ENCODE measurements at places on chromosomes 1 and 21.

- no peak for ATAC-seq
Observed at GRCh38 chr21:44941567-44941966, 1.7 kb downstream of the SLX9 start.

GRCh38 chr21:33968080-33968994 lies 52.7 kb upstream of the ATP5PO start:
- ATAC-seq = peak; percentile 55

DNA sequence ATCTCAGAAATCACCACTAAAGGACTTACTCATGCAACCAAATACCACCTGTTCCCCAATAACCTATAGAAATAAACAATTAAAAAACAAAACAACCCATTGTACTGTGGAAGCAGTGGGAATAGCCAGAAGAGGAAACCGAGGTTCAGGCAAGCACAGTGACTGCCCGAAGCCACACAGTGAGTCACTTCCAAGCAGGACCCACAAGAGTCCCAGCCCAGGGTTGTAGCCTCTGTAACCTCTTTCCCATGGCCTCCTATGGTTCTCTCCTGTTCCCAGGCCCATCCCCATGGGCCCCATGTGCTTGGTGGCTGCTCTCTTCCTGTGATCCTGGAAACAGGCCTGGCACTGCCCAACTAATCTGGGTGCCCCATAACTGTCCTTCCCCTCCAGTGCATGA lies 29.0 kb upstream of the HTR1D start:
- ATAC-seq = no peak

DNA sequence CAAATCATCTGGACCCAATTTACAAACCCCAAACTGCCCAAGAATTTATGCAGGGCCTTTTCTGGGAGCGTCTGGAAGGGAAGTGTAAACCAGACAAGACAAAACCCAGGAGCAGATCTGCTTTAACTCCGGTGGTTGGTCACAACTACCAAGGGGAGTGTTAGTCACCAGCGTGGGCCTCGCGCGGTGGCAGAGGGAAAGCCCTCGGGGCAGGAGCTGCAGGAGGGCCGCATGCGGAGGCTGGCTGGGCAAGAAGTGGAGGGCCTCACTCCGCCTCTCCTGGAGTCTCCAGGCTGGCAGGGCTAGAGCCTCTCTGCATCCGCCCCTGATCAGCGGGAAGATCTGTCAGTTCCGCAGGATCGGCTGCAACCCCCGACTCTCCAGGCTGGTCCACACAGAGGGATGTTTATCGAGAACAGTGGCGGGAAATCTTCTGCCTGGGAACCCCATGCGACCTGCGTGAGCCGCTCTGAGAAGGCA lies 2.0 kb downstream of the COL24A1 start:
- no peak for ATAC-seq

- ATAC-seq = peak; percentile 25
Observed at GRCh38 chr1:35261412-35262120, 6.9 kb upstream of the ZMYM4 start.

- ATAC-seq = no peak
Observed at GRCh38 chr1:117634631-117635030, 28.8 kb downstream of the TENT5C start.

- no peak for ATAC-seq
Observed at GRCh38 chr1:64287071-64287470, 83.6 kb downstream of the UBE2U start.

DNA sequence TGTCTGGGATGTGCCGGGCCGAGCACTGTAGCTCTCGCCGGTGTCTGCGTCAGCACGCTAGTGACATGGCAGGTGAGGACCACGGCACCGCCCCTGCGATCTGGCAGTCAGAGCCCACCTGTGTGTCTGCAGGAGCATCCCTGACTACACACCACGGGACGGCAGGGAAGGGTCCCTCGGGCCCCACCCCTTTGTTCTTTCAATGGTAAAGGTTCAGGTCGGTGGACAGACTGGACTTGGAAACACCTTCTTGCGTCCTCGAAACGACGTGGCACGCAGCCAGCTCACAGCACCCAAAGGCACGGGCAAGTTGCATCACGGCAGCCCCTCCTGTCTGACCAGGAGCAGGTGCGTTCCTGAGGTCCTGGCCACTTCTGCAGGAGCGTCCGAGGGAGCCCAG lies 3.7 kb upstream of the SAMD11 start:
- no peak for ATAC-seq

GRCh38 chr1:5390504-5390903 lies 601.7 kb downstream of the NPHP4 start:
- no peak for ATAC-seq

- ATAC-seq = no peak
Observed at GRCh38 chr1:143660354-143660941, 311.3 kb downstream of the FAM72C start.

DNA sequence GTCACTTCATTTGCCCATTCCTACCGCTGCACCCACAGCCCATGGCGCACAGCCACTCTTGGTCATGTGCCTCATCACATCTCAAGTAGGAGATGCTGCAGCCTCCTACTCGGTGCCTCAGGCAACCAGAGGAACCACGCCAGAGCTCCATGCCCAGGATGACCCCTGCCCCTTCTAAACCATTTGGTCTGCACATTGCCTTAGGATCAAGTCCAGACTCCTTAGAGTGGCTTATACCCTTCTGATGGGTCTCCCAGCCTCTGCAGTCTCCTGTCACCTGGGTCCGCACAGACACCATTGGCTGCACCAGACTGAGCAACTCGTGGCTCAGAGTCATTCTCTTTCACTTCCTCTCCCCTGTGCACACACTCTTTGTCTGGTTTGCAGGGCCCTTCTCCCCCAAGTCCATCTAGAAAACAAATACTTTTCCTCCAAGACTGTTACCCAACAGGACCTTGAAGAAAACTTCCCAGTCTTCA lies 2.2 kb upstream of the ADORA3 start:
- ATAC-seq = no peak

DNA sequence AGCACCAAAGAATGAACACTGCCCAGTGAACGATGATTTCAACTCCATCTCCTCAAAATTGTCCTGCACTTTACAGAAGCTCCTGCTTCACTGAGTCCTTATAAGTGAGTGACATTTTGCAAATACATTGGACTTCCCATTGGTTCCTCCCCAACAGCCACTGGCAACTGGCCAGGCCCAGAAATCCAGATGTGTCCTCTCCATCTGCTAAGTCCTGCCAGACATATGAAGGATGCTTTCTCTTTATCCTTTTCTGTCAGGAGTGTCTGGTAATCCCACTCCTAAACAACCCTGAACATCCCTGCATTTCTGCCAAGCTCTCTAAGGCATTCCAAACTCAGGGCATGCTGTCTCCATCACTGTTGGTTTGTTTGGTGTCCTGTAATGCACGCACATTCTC lies 271.8 kb downstream of the RRAGC start:
- no peak for ATAC-seq

DNA sequence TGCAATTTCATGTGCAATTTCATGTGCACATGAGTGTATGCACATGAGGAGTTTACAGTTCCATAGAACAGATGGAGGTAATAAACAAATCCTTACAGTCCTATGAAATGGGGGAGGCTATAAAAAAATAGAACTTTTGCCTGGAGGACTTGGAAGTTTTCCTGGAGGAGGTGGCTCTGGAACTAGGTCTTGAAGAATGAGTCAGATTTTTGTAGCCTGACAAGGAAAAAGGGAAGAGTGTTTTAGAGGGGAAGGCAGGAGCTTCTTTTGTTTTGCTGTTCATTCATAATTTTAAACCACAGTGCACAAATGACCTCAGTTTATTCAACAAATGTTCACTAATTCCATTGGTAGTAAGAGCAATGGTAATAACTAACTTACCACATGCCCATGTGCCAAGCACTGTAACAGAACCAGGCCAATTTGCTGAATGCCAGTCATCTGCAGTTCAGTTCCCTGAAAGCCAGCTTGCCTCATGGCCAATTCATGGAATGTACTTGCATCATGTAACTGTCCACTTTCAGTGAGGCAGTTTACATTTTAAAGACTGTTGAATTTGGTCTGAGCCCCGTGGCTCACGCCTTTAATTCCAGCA lies 2.7 kb downstream of the DIO1 start:
- peak; percentile 94 for ATAC-seq

GRCh38 chr1:179080866-179081686 lies 794 bp upstream of the TOR3A start:
- no peak for ATAC-seq

Data from motor neuron (in vitro differentiated cells).